Small intestine (tissue), 16 donors: ENCODE measurements at places on chromosomes 1 and 21.
A peak's percentile ranks its signal among the peaks of the same experiment; 100 is the strongest.

GRCh38 chr1:91761295-91761721 lies 124.6 kb downstream of the TGFBR3 start:
- no peak overlapping the region for H3K27ac ChIP-seq
- no peaks in the 10 kb centered on the region for H3K4me1 ChIP-seq
- DNase-seq: no peak
- H3K36me3 ChIP-seq: peaks cover 2% of the 10 kb centered on the region

- no peak for DNase-seq
- H3K36me3 ChIP-seq: no peaks in the 10 kb centered on the region
- H3K27me3 ChIP-seq: peaks cover 58% of the 10 kb centered on the region
- no peak overlapping the region for H3K4me3 ChIP-seq
- H3K4me1 ChIP-seq: no peaks in the 10 kb centered on the region
Observed at GRCh38 chr1:39676948-39677548, 5.1 kb upstream of the NT5C1A start.

GRCh38 chr1:50419192-50419906 lies 3.9 kb downstream of the DMRTA2 start:
- DNase-seq: peak; percentile 39
- H3K4me1 ChIP-seq: peaks cover 10% of the 10 kb centered on the region
- H3K36me3 ChIP-seq: no peaks in the 10 kb centered on the region

GRCh38 chr1:212643877-212644276 lies 35.3 kb downstream of the ATF3 start:
- no peak overlapping the region for H3K27ac ChIP-seq
- no peak overlapping the region for H3K4me3 ChIP-seq
- no peaks in the 10 kb centered on the region for H3K36me3 ChIP-seq
- H3K4me1 ChIP-seq: peaks cover 6% of the 10 kb centered on the region
- H3K27me3 ChIP-seq: no peaks in the 10 kb centered on the region
- DNase-seq: no peak

DNA sequence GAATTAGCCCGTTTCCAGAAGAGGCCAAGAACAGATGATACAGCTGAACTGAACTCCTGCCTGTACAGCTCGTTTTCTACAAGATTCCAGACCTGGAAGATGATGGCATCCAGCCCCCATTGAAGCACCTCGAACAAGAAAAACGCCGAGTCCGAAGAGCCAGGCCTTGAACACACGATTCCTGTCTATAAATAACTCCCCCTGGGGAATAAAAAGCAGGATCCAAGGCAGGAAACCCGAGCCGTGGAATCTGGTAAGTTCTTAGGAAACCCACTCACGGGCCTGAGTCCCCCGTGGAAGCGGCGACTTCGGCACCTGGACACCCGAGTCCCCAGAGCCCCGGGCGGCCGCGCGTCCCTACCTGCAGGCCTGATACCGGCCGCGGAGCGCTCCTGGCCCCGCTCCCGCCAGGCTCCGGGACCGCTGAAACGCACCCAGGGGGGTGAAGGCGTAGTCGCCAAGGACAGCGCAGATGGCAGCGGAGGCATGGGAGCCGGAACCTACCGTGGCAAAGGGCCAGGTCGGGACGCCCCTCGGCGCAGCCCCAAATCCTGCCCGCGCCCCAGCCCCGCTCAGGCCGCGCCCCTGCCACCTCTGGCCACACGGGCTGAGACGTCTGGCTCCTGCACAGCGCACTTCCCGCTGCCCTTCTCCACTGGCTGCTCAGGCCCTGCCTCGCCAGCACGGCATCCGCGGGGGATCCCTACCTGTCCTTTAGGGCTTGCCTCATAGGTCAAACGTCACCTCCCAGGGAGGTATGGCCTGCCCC lies 14.0 kb upstream of the HLCS start:
- no peaks in the 10 kb centered on the region for H3K4me1 ChIP-seq
- H3K4me3 ChIP-seq: no peak overlapping the region
- no peaks in the 10 kb centered on the region for H3K27me3 ChIP-seq
- DNase-seq: peak; percentile 29
- H3K27ac ChIP-seq: no peak overlapping the region

DNA sequence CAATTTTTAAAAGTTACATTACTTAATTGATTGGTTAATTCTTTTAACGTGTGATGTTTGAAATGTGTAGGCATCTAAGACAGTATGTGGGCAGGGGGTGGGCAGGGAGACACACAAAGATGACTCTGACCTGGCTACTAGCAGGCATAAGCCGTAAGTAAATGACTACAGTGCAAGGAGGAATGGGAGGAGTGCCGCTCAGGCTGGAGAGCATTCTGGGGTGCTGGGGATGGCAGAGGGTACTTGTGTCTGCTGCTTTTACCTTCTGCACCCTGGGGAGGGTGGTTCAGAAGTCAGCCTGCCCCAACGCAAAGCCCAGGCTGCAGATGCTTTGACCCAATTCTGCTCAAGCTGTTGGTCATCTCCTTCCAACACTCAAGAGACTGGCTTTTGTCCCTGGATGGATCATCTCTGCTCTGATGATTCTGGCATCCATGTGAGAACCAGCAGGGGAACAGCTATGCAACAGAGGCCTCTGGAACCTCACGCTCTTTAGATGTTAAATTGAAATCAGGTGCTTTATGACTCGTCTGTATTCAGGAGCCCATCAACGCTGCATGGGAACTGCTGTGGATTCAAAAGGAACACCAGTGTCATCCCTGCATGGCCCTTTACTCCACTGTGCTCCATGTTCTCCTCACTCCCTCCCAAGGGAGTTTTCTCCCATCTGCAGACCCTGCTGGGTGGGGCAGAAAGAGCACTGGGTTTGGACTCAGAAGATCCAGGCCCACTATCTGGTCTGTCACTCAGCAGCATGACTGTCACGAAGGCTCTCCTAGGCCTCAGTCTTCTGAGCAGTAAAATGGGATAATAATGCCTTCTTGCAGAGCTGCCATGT lies 78.8 kb downstream of the FAM78B start:
- no peaks in the 10 kb centered on the region for H3K27me3 ChIP-seq
- no peak overlapping the region for H3K27ac ChIP-seq
- DNase-seq: no peak
- no peak overlapping the region for H3K4me3 ChIP-seq
- no peaks in the 10 kb centered on the region for H3K4me1 ChIP-seq

- H3K27ac ChIP-seq: no peak overlapping the region
- H3K4me3 ChIP-seq: no peak overlapping the region
- no peak for DNase-seq
Observed at GRCh38 chr21:30233228-30234020, 17.5 kb upstream of the CLDN8 start.

DNA sequence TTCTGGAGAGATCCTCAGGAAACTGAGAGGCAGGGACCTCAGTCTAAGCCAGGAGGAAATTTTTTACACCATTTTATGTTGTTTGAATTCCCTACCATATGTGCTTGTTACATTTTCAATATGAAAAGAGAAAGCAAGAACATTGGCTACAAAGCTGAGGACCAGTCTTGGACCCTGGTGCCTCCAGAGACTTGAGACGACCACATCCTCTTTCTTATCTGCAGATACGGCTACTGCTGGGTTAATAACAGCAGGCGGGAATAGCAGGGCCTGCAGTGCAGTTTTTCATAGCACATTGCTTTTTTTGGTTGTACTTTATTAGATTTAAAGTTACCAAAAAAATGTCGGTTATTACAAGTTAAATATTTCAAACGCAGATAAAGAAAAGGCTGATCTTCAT lies 3.9 kb downstream of the KDM4A start:
- no peak for DNase-seq
- peaks cover 8% of the 10 kb centered on the region for H3K4me1 ChIP-seq
- no peaks in the 10 kb centered on the region for H3K27me3 ChIP-seq
- H3K36me3 ChIP-seq: peaks cover 13% of the 10 kb centered on the region
- no peak overlapping the region for H3K4me3 ChIP-seq

DNA sequence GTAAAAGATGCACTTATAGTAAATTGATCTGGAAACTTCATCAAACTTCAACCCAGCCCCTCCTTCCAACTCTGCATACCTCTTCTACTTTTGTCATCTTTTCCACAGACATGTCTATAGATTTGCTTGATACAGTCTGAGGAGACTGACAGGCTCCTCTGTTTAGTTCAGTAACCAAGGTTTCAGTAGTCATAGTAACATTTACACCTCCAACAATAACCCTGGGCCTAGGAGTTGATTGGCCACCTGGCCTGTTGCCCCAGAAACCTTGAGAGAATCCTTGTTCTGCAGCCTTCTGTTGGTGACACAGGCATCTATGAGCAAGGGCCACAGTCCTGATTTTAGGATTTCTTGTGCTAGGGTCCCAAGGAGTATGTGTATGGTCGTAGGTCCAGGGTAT lies at the start of gene CFAP141:
Gene CFAP141 (minus strand): TSS at position 138 of the 400 bp plus-strand sequence. CDS start 26 bp downstream, at position 112.
- peaks cover 42% of the 10 kb centered on the region for H3K36me3 ChIP-seq
- H3K4me1 ChIP-seq: no peaks in the 10 kb centered on the region
- H3K4me3 ChIP-seq: no peak within 1 kb of the TSS

GRCh38 chr1:170664828-170665612 lies 1.1 kb downstream of the PRRX1 start:
- H3K4me3 ChIP-seq: peak overlapping the region; percentile 34
- H3K27ac ChIP-seq: no peak overlapping the region
- no peaks in the 10 kb centered on the region for H3K36me3 ChIP-seq
- DNase-seq: peak; percentile 1
- no peaks in the 10 kb centered on the region for H3K4me1 ChIP-seq

DNA sequence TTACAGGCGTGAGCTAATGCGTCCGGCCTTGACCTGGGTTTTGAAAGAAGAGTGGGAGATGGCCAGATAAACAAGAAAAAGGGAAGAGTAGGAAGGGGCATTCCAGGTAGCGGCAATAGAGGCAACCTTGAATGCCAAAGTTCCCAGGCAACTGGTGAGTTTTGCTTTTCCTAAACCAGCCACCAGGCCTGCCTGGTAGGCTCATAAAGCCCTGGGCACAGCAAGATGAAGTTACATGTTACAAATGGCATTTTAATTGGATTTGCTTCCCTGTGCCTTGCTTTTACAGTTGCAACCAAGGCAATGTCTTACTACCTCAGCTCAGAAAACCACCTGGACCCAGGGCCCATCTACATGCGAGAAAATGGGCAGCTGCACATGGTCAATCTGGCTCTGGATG lies 5.5 kb downstream of the LRRC42 start:
- DNase-seq: no peak
- no peaks in the 10 kb centered on the region for H3K27me3 ChIP-seq
- H3K36me3 ChIP-seq: no peaks in the 10 kb centered on the region

DNA sequence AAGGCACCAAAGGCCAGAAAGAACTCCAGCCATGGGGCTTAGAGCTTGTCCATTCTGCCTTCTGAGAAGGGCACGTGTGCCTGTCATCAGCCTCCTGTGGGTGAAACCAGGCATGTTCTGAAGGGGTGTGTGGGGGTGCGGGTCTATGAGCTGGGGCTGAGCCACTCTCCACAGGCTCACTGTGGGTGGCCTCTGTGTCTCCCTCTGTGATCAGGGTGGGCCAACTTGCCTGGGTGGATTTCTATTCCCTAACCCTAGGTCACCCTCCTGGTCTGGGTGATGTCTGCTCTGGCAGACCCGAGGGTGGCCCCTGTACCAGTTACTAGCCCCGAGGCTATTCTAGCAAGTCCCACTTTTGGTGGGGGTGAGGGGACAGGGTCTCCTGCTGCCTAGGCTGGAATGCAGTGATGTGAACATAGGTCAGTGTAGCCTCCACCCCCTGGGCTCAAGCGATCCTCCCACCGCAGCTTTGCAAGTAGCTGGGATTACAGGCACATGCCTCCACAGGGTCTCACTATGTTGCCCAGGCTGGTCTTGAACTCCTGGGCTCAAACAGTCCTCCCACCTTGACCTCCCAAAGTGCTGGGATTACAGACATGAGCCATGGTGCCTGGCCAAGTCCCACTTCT lies 94.4 kb downstream of the TRIM11 start:
- no peaks in the 10 kb centered on the region for H3K27me3 ChIP-seq
- no peaks in the 10 kb centered on the region for H3K4me1 ChIP-seq
- no peak for DNase-seq
- no peak overlapping the region for H3K4me3 ChIP-seq
- H3K27ac ChIP-seq: no peak overlapping the region
